GM18507 (cell line): ENCODE measurements at places on chromosomes 11 and 22.

DNA sequence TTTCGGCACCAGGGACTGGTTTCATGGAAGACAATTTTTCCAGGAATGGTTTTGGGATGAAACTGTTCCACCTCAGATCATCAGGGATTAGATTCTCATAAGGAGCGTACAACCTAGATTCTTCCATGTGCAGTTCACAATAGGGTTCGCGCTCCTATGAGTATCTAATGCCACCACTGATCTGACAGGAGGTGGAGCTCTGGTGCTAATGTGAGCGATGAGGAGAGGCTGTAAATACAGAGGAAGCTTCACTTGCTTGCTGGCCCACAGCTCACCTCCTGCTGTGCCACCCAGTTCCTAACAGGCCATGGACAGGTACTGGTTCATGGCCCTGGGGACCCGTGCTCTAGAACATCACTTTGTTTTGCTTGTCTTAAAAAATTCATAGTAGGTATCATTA is 41.8 kb upstream of the AMPD3 start:
- no peak for DNase-seq

DNA sequence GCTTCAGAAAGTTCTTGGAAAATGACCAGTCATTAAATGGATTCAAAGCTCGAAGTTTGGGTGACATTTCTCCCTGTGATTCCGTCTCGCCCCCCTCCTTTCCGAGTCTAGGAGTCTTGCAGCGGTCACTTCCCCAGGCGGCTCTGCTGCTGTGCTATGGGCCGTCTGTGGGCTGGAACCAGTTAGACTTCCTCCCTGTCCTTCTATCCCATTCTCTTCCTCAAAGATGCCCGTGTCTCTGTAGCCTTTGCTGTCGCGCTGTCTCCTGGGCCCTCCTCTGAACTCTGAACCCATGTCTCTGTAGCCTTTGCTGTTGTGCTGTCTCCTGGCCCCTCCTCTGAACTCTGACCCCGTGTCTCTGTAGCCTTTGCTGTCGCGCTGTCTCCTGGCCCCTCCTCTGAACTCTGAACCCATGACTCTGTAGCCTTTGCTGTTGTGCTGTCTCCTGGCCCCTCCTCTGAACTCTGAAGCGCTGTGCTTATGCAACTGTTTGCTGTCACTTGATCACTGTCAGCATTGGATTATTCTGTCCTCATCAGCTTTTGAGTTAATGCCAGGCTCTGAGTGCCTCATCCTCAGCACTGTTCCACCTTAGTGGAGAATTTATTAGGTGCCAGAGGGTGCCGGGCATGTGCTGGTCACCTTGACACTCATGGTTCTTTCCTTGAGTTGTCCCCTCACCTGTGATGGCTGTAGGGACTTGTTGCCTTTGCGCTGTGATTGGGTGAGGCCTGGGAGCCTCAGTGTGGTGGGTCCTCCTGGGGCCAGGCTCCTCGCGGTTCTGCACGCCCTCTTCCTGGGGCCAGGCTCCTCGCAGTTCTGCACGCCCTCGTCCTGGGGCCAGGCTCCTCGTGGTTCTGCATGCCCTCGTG is 173.3 kb downstream of the TBC1D22A start:
- no peak for DNase-seq

DNA sequence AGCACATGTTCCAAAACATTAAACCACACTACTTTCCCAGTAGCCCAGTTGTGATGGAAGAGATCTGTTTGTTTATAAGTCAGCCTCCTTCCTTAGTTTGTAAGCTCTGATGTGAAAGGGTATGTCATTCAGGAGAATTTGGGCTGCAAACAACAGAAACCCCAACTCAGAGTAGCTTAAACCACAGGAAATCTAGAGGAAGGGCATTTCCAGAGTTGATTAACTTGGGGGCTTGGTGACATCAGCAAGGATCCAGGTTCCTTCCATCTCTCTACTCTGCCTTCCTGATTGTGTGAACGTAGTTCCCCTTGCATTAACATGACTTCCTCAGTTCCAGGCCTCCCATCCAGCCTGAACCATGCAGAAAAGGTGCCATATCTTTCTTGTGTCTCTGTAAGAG is 6.5 kb upstream of the FJX1 start:
- DNase-seq: no peak

DNA sequence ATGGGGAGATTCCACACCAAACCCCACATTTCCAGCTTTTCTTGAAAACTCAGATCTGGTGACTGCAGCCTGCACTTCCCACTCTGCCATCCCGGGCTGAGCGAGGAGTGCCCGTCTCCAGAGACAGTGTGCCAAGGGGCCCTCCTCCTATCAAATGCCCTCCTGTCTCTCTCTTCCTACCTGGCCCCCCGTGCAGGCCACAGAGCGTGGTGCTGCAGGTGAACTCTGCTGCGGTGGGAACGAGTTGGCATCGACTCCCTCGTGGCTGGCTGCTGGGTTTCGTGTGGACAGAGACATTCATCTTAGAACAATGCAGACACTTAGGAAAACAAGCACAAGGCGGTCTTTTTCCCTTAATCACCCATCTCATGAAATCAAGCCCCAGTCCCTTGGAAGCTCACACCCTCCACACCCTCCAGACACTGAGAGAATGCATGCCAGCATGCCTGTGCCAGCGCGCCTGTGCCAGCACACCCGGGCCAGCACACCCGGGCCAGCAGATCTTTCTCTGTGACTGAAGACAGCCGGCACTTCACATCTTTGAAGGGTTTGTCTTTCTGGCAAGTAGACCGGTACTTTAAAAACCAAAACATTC is 65.0 kb downstream of the PARVB start:
- DNase-seq: no peak

DNA sequence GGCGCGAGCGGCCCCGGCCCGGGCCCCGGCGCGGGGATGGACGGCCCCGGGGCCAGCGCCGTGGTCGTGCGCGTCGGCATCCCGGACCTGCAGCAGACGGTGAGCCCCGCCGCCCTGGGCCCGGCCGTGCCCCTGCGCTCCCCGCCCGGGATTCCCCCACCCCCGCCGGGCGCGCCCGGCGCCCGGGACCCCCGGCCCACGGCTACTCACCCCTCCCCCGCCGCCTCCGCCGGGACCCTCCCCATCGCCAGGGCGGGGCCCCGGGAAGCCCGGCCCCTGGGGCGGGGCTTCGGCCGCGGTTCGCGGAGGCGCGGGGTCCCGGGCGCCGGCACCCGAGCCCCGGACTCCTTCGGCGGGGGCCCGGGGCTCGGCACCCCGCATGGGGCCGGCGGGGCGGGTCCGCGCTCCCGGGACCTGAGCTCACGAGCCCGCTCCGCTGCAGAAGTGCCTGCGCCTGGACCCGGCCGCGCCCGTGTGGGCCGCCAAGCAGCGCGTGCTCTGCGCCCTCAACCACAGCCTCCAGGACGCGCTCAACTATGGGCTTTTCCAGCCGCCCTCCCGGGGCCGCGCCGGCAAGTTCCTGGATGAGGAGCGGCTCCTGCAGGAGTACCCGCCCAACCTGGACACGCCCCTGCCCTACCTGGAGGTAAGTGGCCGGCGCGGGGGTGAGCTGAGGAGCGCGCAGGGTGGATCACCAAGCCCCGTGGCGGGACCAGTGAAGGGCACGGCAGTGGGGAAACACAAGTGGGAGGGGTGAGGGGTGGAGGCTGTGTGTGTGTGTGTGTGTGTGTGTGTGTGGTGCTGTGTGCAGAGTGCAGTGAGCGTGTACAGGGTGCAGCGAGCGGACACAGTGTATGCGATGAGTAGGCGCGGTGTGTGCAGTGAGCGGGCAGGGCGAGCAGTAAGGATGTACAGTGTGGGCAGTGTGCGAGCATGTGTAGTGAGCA is 2.3 kb downstream of the SHANK3 start:
- DNase-seq: no peak

- DNase-seq: no peak
Observed at GRCh38 chr11:121226415-121227263, 65.9 kb upstream of the SC5D start.

- no peak for DNase-seq
Observed at GRCh38 chr11:131824771-131825170, 454.4 kb downstream of the NTM start.

DNA sequence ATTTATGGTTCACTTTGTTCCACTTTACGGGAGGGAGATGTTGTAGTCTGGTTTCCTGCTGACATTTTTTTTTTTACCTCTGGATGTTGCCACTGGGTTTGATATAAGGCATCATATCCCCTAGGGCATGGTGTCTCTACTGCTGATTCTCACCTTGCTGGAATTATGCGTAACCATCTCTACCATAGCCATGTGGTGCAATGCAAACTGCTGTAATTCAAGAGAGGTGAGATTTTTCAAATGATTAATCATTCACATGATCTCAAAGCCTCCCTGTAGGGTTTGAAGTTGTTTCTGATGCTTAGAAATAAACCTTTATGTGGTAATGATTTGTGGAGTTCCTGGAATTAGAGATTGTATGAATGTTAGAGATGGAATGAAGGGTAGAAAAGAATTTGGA is 13.0 kb downstream of the MS4A3 start:
- no peak for DNase-seq

DNA sequence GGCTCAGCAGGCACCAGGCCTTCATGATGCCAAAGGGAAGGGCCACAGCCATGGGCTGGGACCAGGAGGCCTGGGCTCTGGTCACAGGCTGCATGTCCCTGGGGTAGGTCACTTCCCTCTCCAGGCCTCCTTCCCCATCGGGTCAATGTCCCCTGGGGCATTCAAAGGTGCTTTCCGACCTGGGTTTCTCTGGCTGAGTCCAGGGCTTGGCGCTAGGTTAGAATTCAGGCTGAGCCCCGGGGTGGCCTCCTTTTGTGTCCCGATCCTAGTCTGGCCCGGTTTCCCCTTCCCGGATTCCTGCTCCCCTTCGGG is 12.2 kb downstream of the MAFF start:
- no peak for DNase-seq

DNA sequence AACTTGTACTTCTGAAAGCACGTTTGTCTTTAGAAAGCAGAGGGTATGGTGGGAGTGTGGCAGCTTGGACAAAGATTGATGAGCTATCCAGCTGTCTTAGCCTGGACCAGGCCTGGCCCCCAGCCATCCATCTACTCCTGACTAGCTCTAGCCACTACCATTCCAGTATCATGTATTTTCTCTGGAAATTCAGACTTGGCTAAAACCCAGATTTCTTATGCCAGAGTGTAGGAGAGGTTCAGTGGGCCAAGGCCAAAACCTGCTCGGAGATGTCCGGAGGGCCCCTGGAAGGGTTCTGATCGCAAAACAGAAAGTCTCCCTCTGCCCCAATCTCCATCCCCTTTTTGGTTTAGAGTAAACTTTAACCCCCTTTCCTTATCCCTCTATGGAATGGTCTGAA is 24.8 kb upstream of the MTCH2 start:
- DNase-seq: no peak

GRCh38 chr11:23574149-23574548 is 713.9 kb upstream of the CCDC179 start:
- no peak for DNase-seq

GRCh38 chr11:7473717-7474116 is 11.6 kb upstream of the OLFML1 start:
- peak; percentile 18 for DNase-seq

GRCh38 chr11:105144887-105145286 is 5.3 kb upstream of the CARD18 start:
- no peak for DNase-seq

DNA sequence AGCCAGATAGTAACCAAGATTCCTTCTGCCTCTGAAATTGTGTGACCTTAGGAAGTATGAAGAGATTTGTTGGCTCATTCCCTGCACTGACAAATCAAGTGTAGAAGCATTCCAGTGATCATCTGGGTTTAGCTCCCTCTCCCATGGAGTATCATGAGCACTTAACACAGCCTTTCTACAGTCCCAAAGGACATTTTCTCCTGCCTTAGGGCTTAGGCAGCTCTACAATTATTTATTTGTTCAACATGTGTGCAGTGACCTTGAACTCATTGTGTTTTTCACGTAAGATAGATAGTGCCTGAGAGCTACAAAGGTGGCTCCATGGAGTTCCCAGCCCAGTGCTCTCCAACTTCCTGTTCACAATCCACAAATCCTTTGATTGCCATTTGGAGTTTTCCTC is 94.8 kb upstream of the FAT3 start:
- no peak for DNase-seq

GRCh38 chr11:46978005-46978491 is 41.5 kb downstream of the CSTPP1 start:
- DNase-seq: no peak

- peak; percentile 29 for DNase-seq
Observed at GRCh38 chr22:24758164-24758799, 16.2 kb downstream of the PIWIL3 start.

DNA sequence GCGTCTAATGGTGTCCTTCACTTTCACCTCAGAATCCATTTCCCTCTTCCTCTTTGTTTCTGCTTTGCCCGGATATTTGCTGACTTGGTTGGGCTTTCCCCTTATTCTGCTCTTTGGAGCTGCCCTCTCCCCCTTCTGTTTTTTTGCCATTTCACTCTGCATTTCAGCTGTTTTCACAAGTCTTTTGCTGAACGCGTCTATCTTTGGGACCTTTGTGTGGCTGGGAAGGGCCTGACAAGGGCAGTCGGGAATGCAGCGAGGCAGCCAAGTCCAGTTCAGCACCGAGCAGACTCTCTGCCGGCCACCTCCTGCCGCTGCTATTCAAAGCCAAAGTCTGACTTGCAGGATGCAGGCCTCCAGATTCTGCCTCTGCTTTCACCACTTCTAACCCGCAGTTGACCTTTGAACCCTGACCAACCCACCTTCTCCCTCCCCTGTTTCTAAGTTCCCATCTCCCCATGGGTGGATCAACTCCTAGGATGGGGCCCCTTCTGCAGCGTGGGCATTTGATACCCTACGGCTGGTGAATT is 38.2 kb downstream of the FEZ1 start:
- DNase-seq: no peak

DNA sequence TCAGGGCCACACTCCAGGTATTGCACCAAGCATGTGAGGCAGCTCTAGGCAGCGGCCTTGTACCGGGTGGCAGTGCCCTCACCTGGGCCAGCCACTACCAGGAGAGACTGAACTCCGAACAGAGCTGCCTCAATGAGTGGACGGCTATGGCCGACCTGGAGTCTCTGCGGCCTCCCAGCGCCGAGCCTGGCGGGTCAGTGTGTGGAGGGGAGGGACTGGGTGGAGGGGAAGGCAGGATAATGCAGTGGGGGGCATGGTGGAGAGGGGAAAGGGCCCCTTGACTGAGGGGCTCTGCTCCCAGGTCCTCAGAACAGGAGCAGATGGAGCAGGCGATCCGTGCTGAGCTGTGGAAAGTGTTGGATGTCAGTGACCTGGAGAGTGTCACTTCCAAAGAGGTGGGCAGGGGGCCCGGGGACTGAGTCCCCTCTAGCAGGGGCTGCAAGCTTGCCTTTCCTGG is 4.2 kb downstream of the SSH3 start:
- DNase-seq: no peak

- DNase-seq: no peak
Observed at GRCh38 chr11:88359541-88359940, 22.0 kb upstream of the CTSC start.

DNA sequence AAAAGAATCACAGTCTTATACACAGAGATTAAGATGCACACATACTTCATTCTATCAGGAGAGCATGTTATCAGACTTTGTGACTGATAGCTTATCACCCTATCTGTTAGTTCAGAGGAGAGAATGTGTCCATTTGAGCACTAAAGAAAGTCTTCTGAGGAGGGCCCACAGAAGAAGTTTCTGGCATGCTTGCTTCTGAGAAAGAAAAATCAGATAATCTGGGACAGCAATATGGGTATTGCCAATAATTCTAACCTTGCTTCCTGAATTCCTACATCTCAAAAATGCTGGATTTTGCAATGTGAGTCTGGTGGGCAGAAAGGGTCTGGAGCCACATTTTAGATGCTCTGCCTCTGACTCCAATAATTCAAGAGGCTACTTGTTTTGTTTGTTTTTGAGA is 128.9 kb downstream of the RBFOX2 start:
- no peak for DNase-seq

- no peak for DNase-seq
Observed at GRCh38 chr11:23679981-23680380, 816.9 kb upstream of the LUZP2 start.

GRCh38 chr22:19836512-19836911 is 18.2 kb downstream of the GNB1L start:
- no peak for DNase-seq
